Activated CD8-positive, alpha-beta memory T cell treated with anti-CD3 and anti-CD28 coated beads for 48 hours (primary cell): ENCODE measurements at places on chromosomes 5 and 9.

DNA sequence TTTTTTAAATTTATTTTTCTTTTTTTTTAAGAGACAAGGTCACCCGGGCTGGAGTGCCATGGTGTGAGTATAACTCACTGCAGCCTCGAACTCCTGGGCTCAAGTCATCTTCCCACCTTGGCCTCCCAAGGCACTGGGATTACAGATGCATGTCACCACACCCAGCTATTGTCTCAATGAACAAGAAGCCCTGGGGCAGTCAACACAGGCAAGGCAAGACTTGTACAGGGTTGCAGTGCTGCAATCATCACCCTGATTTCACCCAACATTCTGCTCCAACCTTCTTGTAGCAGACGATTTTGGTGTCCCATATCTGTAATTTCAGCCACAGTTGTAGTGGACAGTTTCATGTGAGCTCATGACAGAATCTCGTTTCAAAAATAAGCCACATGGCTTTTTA, 205.8 kb upstream of the KIF2A start:
- DNase-seq: no peak

GRCh38 chr5:53023969-53024368, 34.8 kb downstream of the ITGA2 start:
- no peak for DNase-seq

GRCh38 chr9:116365056-116365471, 211.5 kb downstream of the PAPPA start:
- DNase-seq: no peak

DNA sequence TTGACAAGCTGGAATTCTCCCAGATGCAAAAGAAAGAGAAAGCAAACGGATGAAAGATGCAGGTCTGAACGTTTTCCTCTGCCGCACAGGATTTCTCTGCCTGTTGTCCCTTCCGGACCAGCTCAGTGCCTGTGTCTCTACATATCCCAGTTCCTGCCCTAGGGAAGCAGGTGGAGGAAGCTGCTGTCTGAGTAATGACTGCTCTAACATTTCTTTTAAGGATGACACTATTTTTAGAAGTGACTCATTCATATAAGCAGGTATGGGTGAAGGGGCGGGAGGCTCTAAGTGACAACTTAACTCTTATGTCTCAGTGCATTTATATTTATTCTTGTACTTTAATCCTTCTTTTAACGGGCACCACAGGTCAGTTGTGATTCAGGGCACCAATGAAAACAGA, 128.8 kb downstream of the SLC24A2 start:
- no peak for DNase-seq

DNA sequence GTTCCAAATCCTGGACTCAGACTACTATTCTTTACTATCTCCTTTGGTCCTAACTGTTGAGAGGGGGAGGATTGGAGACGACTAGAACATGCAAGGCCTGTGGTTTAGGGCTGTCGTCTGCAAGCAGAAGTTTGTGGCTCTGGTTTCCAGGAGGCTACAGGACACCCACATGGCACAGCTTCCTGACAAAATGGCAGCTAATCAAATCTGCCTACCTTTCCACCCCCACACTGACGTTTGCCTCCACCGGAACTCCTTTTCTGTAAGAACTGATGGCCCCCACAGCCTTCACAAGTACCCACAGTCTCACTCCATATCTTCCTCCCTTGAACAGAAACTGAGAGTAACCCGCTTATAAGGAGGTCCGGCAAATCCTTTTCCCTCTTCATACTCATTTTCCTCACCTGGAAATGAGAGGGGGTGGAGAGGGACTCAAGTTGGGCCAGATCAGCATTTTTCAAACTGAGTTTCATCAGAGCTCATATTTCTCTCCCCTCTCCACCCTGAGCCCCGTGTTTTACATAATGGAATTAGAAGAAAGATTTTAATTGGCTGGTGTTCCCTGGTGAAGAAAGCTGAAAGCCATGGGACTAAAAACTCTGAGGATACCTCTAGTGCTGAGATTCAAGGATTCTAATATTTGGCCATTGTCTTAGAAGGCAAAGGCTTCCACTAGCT, 5.2 kb downstream of the SLC31A2 start:
- DNase-seq: no peak

DNA sequence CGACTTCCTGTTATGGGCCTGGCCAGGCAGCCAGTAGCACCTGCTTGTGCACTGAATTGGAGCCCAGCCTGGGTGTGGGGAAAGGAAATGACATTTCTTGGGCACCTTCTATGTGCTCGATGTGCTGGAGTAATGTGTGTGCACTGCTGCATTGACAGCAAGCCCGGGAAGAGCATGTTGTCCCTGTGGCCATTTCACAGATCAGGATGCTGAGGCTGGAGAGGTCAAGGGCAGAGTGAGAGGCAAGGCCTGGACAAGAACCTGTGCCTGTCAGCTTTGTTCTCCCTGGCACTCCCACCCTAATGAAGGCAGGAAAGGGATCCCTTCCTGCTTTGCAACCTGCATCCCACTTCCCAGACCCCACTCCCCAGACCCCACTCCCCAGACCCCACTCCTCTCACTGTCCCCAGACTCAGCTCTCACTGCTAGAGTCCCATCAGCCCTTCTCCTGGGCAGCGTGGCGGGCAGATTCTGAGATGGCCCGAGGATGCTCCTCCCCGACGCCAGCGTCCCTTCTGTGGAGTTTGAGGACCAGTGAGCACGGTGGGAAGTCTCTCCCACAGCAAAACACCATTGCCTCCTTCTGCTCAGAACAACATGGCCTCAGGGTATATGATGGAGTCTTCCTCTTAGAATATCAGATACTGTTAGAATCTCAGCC, 49.6 kb downstream of the BARX1 start:
- no peak for DNase-seq

DNA sequence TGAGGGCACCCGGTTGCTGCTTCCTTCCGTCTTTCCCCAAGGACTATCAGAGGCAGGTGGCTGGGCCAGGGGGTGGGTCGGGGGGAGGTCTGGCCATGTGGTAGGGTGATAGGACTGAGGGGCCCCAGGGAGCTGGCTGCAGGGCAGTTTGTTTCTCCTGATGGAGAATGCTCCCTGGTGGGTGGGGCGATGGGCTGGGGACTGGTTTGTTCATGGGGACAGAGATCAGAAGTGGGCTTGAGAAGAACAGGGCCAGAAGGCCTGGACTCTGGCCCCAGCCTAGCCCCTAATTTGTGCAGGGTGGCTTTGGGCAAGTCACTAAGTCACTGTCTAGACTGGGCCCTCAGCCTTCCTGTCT, 117.4 kb downstream of the RGS3 start:
- DNase-seq: no peak

DNA sequence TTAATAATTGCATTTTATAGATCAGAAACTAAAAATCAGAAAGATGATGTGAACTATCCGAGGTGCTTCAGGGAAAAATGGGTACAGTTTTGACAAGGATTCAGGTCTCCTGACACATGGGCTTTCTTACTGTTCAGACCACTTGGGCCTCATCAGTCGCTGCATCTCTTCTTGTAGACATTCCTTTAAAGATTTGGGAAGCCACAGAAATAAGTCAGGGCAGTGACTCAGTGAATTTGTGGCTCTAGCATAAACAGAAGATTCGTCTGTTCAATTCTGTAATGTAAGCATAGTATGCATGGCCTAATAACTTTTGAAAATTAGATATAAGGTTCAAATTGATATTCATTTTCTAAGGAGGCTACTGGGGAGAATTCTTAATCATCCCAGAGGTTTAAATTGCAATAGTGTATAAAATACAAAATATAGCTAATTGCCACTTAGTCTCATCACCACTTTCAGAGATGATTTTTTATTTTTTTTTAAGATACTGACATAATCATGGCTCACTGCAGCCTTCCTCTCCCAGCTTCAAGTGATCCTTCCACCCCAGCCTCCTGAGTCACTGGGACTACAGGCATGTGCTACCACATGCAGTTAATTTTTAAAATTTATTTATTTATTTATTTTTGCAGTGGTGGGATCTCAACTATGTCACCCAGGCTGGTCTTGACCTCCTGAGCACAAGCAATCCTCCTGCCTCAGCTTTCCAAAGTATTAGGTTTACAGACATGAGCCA, 48.9 kb downstream of the RASEF start:
- DNase-seq: no peak

- no peak for DNase-seq
Measured at GRCh38 chr5:71977311-71977710, 130.0 kb upstream of the MAP1B start.
